ENCODE measurements at places on chromosomes 4 and X. TPM values are rescaled to one million over a fixed set of nuclear protein-coding genes. Genes with fewer than 3 reads are reported as not detected.

- no peak overlapping the region for H3K27ac ChIP-seq
- H3K36me3 ChIP-seq = no peaks in the 10 kb centered on the region
- DNase-seq = no peak
- no peak overlapping the region for H3K4me3 ChIP-seq
- H3K27me3 ChIP-seq = no peaks in the 10 kb centered on the region
Measured at GRCh38 chr4:68218044-68218443, 27.4 kb downstream of the TMPRSS11B start.

DNA sequence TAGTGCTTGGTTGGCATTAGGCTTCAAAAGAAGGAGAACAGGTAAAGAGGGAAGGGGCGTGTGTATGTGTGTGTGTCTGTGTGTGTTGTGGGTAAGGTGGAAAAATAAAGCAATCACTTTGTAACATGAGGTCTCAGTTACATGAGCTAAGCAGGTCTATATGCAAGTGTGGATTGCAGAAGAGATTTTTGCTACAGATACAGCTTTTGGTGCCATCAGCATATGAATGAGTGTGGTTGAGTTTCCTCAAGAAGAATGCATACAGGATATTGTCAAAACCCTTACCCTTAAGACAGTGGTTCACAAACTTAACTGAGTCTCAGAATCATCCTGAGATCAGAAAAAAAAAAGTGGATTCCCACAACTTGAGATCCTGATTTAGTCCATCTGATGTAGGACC, 220.5 kb upstream of the HTR2C start:
- no peak overlapping the region for H3K27ac ChIP-seq
- H3K4me3 ChIP-seq = no peak overlapping the region
- H3K27me3 ChIP-seq = no peaks in the 10 kb centered on the region

DNA sequence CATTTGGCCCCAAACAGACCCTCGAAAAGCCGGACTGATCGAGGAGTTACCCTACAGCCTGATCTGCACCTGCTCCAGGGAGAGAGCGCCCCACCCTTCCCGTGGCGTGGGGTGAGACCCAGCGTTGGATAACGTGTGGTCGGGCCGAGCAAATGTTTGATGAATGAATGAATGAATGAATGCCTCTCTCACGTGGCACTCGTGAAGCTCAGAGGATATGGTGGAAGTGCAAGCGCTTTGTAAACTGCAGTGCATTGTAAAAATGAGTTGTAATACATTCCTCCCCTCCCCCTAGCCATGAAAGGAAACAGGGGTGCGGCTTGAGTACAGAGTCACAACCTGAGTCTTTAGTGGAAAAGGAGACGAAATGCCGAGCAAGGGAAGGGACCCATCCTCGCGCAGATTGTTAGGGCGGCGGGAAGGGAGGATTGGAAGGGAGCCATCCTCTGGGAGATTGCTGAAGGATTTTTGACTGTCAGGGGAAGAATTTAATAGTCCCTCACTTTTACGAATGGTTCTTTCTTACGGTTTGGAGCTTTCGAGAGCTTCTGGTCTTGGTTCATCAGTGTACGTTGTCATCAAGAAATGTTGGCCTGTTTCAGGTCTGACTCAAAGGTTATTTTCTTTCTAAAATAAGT, 772 bp upstream of the FBXW7 start:
- peaks cover 48% of the 10 kb centered on the region for H3K4me1 ChIP-seq
- H3K4me3 ChIP-seq = peak overlapping the region; percentile 78
- peak overlapping the region; percentile 83 for H3K27ac ChIP-seq
- no peaks in the 10 kb centered on the region for H3K27me3 ChIP-seq
- peak; percentile 32 for DNase-seq

- H3K27me3 ChIP-seq = no peaks in the 10 kb centered on the region
- DNase-seq = no peak
- peaks cover 35% of the 10 kb centered on the region for H3K4me1 ChIP-seq
- H3K4me3 ChIP-seq = no peak overlapping the region
- no peak overlapping the region for H3K27ac ChIP-seq
Measured at GRCh38 chr4:152103181-152103901, 342.5 kb upstream of the GATB start.

DNA sequence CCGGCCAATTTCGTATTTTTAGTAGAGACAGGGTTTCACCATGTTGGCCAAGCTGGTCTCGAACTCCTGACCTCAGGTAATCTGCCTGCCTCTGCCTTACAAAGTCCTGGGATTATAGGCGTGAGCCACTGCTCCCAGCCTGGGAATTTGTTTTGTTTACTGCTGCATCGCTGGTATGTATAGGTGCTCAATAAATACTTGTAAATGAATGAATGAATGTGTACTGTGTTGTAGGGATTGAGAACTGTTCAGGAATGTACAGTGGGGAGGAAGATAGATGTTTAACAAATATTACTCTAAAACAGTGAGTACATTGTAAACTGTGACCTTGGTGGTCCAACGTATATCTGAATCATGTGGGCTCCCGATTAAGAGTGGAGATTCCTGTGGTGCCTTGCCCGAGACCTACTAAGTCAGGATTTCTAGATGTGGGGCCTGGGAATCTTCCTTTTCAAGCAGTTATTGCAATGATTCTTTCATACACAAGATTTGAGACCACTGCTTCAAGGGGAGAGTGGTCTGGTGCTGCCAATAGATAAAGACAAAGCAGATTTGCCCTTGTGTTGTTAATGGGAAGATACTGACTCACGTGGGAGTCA, 41.0 kb downstream of the WWC2 start:
- no peaks in the 10 kb centered on the region for H3K4me1 ChIP-seq
- no peak for DNase-seq
- no peaks in the 10 kb centered on the region for H3K27me3 ChIP-seq
- H3K27ac ChIP-seq = no peak overlapping the region

DNA sequence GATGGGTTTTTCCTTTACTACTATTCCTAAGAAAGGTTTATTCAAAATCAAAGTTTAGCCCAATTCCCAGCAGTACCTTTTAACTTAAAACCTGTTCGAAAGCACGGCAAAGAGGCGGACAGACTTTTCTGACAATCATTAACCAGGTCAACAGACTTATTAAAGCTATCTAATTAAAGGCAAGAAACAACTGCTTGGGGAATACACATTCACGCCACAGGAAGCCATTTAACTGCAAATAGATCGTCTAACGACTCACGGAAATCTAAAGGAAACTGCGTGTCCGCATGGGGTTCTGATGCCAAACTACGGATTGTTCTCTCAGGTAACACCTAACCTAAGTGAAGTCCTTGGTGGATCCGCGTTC, 663 bp upstream of the USP53 start:
- H3K27me3 ChIP-seq = no peaks in the 10 kb centered on the region
- peak overlapping the region; percentile 69 for H3K4me3 ChIP-seq
- H3K36me3 ChIP-seq = no peaks in the 10 kb centered on the region
- peak overlapping the region; percentile 97 for H3K27ac ChIP-seq
- DNase-seq = no peak

- no peak overlapping the region for H3K4me3 ChIP-seq
- H3K36me3 ChIP-seq = no peaks in the 10 kb centered on the region
- no peak overlapping the region for H3K27ac ChIP-seq
- DNase-seq = no peak
- no peaks in the 10 kb centered on the region for H3K4me1 ChIP-seq
Measured at GRCh38 chr4:76637712-76638361, 202.8 kb downstream of the SHROOM3 start.

- H3K27ac ChIP-seq = no peak overlapping the region
- no peak for DNase-seq
- H3K36me3 ChIP-seq = no peaks in the 10 kb centered on the region
- H3K4me3 ChIP-seq = no peak overlapping the region
- no peaks in the 10 kb centered on the region for H3K4me1 ChIP-seq
Measured at GRCh38 chrX:31178769-31179125, 106.9 kb upstream of the FTHL17 start.

GRCh38 chr4:138177278-138177968, 64.7 kb downstream of the SLC7A11 start:
- H3K27ac ChIP-seq = no peak overlapping the region
- DNase-seq = no peak
- H3K27me3 ChIP-seq = no peaks in the 10 kb centered on the region
- no peak overlapping the region for H3K4me3 ChIP-seq
- H3K4me1 ChIP-seq = peaks cover 18% of the 10 kb centered on the region
- H3K36me3 ChIP-seq = no peaks in the 10 kb centered on the region

DNA sequence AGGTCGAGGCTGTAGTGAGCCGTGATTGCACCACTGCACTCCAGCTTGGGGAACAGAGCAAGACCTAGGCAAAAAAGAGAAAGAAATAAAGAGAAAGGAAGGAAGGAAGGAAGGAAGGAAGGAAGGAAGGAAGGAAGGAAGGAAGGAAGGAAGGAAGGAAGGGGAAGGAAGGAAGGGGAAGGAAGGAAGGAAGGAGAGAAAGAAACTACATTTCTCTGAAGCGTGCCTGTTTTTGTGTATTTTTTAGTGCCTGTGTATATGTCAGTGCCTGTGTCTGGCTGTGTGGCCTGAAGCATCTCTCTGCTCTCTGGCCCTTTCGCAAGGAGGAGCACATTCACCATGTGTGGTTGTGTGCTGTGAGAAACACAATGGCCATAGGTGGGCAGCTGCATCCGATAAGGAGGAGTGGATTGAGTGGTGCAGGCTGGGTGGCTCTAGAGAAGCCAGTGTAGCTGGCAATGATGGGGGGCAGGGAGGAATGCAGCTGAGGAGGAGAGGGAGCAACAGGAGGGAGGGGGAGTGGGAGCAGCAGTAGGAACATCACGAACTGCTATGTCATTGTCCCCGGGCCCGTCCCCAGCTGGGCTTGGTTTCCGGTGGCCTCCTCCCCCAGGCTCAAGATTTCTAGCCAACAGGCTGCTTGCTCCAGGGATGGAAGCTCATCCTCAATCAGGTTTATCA, 11.4 kb downstream of the SYN1 start:
- H3K36me3 ChIP-seq = no peaks in the 10 kb centered on the region
- no peak for DNase-seq
- no peak overlapping the region for H3K27ac ChIP-seq
- H3K4me1 ChIP-seq = no peaks in the 10 kb centered on the region
- H3K27me3 ChIP-seq = no peaks in the 10 kb centered on the region
- H3K4me3 ChIP-seq = no peak overlapping the region

DNA sequence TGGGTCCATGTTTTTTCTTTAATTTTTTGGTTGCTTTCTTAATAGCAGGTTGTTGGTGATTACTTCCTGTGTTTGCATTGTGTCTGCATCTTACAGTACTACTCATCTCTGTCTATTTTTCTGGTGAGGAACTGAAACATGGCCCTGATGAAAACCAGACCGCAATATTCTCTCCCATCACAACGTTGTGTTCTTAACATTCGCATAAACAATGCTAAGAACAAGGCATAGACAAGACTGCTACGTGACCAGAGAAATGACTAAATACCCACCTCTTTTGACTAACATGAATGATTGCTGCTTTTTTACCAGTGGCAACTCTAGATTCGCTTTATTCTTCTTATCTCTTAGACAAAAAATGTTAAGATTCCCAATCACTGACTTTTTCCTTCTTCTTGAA, 179.1 kb downstream of the GC start:
- H3K4me3 ChIP-seq = no peak overlapping the region
- H3K36me3 ChIP-seq = no peaks in the 10 kb centered on the region
- no peaks in the 10 kb centered on the region for H3K4me1 ChIP-seq
- H3K27ac ChIP-seq = no peak overlapping the region
- no peak for DNase-seq
- H3K27me3 ChIP-seq = no peaks in the 10 kb centered on the region

GRCh38 chrX:107154787-107155620, 36.4 kb upstream of the RBM41 start:
- H3K4me1 ChIP-seq = no peaks in the 10 kb centered on the region
- H3K27me3 ChIP-seq = no peaks in the 10 kb centered on the region
- H3K4me3 ChIP-seq = no peak overlapping the region
- no peak overlapping the region for H3K27ac ChIP-seq
- no peaks in the 10 kb centered on the region for H3K36me3 ChIP-seq

GRCh38 chr4:76993787-76994641, 44.5 kb downstream of the SEPTIN11 start:
- no peaks in the 10 kb centered on the region for H3K27me3 ChIP-seq
- peaks cover 3% of the 10 kb centered on the region for H3K4me1 ChIP-seq
- peaks cover 31% of the 10 kb centered on the region for H3K36me3 ChIP-seq
- H3K27ac ChIP-seq = no peak overlapping the region
- DNase-seq = no peak

- DNase-seq = no peak
- no peaks in the 10 kb centered on the region for H3K36me3 ChIP-seq
- H3K4me3 ChIP-seq = no peak overlapping the region
- H3K4me1 ChIP-seq = no peaks in the 10 kb centered on the region
- H3K27ac ChIP-seq = no peak overlapping the region
Measured at GRCh38 chr4:95640311-95640710, 91.5 kb upstream of the UNC5C start.

DNA sequence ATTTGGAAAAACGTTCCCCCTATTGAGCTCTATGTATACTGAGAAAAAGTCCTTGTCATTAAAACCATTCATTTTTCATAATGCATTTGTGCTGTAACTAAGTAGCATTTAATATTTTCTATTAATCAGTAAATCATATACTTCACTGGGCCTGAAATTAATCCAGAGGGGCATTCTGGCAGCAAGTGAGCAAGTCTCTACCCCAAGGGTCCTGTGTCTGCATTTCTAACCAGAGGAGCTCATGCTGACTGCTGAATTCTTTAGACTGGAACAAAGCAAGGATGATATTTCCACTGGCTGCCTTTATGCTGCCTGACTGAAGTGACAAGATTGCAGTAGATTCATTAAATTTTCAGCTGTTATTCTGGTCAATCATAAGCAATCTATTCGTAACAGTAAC, 246.5 kb downstream of the SLITRK2 start:
- no peak overlapping the region for H3K27ac ChIP-seq
- no peaks in the 10 kb centered on the region for H3K4me1 ChIP-seq
- no peaks in the 10 kb centered on the region for H3K36me3 ChIP-seq

DNA sequence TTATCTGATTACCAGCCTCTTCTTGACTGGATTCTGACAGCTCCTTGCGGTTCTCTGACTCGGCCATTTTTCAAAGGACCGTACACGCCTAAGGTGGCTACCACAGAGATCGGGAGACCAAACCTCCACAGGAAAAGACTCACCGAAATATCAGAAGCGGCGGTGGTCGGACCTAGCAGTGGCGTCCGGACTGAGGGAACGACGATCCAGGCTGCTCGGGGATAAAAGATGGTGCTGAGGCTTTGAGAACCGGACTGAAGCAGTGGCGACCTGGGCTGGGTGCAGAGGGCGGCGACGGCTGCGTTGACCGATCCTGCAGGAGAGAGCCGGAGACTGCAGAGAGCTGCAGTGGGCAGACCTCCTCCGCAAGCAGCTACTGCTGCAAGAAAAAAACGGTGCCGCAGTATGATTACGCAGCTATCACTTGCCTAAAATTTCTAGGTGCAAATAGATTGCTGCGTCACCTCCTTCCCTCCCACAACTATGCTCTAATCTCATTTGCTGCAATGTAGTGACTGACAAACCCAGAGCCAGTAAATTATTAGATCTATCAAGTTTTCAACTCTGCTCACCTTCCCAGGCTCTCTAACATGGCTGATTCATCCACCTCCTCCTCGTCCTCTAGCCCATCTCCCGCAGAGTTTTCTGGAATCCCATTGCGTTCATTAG, at the start of gene NAP1L2:
NAP1L2 (minus strand) TSS at position 426 of the 669 bp plus-strand sequence; CDS start at position 67, 359 bp downstream.
- peak within 1 kb of the TSS; percentile 74 for H3K27ac ChIP-seq
- no peaks in the 10 kb centered on the region for H3K36me3 ChIP-seq
- H3K4me1 ChIP-seq = no peaks in the 10 kb centered on the region
- no peaks in the 10 kb centered on the region for H3K27me3 ChIP-seq
- H3K4me3 ChIP-seq = peak within 1 kb of the TSS; percentile 74

TEX13D gene
- total RNA-seq = not detected

PDLIM3 gene
- 181 TPM for total RNA-seq

BTK gene
- total RNA-seq = 0.58 TPM

HSFX1 gene
- 2.8 TPM for total RNA-seq

RADX gene
- total RNA-seq = 0.70 TPM

NR3C2 gene
- total RNA-seq = 15.0 TPM

WDR1 gene
- total RNA-seq = 156 TPM

All from heart left ventricle (tissue), 16 donors.